Chondrocyte (in vitro differentiated cells): ENCODE measurements at places on chromosomes 4 and X.

GRCh38 chr4:159232465-159233106, 129.7 kb downstream of the RAPGEF2 start:
- DNase-seq, result no peak

- no peak for DNase-seq
Measured at GRCh38 chr4:38333219-38333618, 330.8 kb upstream of the KLF3 start.

DNA sequence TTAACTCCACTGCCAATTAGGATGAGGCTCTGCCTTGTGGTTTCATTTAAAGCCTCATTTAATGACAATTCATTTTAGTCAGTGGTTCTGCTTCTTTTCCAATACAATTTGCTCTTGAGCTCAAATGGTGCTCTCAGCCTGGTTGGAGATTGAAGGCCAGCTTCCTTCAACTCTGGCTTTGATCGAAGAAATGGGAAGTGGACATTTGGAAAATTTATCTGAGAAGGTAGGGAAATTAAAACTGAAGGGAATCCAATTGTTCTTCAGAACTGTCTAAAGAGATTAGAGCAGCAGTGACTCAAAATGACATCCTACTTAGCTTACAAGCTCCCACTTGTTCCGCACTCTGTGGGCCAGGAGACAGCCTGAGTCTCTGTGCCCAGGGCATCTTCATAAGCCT, 206.8 kb downstream of the SMARCA1 start:
- DNase-seq, result no peak

- DNase-seq, result no peak
Measured at GRCh38 chrX:9492901-9493300, 28.0 kb downstream of the TBL1X start.

GRCh38 chr4:70901607-70901983, 574 bp upstream of the MOB1B start:
- no peak for DNase-seq
